CD8-positive, alpha-beta memory T cell (primary cell): ENCODE measurements at places on chromosomes 4 and X.

DNA sequence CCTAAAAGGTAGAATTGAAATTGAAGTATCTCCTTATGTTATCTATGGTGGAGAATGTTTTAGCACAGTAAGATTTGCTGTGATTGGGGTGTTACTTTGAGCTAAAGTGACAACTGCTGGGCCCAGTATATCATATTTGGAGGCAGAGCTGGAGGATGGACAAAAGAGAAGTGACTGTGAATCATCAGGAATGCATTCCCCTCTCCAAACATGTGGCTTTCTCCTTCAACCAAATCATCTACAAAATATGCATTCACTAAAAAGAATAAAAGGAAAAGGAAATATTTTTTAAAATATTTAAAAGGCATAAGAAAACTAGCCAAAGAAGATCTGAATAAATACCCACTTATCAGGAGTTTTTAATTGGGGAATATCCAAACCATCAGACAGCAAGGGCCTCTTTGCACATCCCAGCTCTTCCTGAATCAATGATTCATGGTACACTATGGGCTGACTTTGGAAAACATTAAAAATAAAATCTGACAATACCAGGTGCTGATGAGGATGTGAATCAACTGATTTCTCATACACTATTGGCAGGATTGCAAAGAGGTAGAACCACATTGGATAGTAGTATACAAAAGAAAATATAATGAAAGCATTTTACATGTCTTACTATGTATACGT is 671.7 kb upstream of the NR3C2 start:
- no peaks in the 10 kb centered on the region for H3K36me3 ChIP-seq
- H3K27me3 ChIP-seq: no peaks in the 10 kb centered on the region
- H3K4me3 ChIP-seq: no peak overlapping the region
- H3K27ac ChIP-seq: no peak overlapping the region
- no peak for DNase-seq

- H3K27me3 ChIP-seq: no peaks in the 10 kb centered on the region
- no peak overlapping the region for H3K4me3 ChIP-seq
- no peaks in the 10 kb centered on the region for H3K36me3 ChIP-seq
- no peak overlapping the region for H3K27ac ChIP-seq
- no peak for DNase-seq
Observed at GRCh38 chr4:67542076-67542475, 3.2 kb downstream of the CENPC start.

GRCh38 chr4:57083090-57083489 is 27.1 kb downstream of the IGFBP7 start:
- H3K4me3 ChIP-seq: no peak overlapping the region
- no peak for DNase-seq
- H3K27me3 ChIP-seq: peaks cover 5% of the 10 kb centered on the region
- H3K4me1 ChIP-seq: no peaks in the 10 kb centered on the region
- H3K36me3 ChIP-seq: no peaks in the 10 kb centered on the region

DNA sequence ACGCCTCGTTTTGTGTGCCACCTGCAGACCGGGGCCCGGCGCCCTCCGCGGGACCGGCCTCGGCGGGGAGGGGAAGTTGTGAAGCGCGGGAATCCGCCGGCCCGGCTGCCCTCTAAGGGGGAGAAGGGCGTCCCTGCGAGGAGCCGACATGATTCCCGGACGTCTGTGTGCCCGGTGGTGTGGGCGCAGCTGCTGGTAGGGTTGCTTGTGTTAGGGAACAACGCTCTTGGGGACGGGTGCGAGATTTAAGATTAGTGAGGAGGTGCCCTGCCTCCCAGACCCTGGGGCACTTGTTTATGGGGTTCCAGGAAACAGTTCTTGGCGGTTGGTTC is 627 bp downstream of the CDKN2AIP start:
- peaks cover 51% of the 10 kb centered on the region for H3K4me1 ChIP-seq
- peak overlapping the region; percentile 83 for H3K4me3 ChIP-seq
- no peak for DNase-seq
- peaks cover 21% of the 10 kb centered on the region for H3K36me3 ChIP-seq
- H3K27ac ChIP-seq: peak overlapping the region; percentile 89
